NCI-H2171 (cell line): ENCODE measurements at places on chromosomes 16 and 17.

DNA sequence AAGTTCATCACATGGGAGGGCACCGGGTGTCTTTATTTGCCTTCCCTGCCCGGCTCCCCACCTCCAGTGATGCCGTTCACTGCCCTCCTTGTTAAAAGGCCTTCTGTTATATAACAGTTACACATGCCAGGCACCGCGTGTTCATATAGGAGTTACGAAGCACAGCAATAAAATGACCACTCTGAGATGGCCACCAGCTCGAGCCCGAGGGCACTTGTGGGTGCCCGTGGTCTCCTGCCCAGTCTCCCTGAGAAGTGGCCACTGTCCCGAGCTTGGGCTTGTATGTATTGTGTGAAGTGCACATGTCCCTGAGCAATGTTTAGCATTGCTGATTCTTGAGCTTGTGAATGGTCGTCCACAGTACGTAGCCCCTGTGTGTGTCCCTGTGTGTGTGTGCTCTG, 355.6 kb downstream of the SEC14L1 start:
- DNase-seq, result no peak

GRCh38 chr16:65429504-65430181, 307.8 kb upstream of the CDH11 start:
- DNase-seq, result no peak

DNA sequence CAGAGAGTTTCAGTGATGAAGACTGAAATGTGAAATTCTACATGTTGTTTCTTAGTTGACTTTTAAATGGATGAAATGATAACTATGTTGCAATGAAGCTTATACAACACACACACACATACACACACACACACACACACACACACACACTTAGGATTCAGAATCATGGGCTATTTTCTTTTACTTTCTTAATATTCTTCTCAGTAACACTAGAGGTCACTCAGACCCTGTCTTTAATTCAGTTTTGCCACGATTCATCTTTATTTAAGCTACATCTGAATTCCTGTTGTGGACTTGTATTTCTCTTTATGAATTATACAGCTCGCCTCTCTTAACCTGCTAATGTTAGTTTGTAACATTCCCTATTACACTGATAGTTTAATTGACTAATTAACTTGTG, 109.6 kb upstream of the GOT2 start:
- no peak for DNase-seq

GRCh38 chr16:55225972-55226542, 97.9 kb upstream of the IRX6 start:
- no peak for DNase-seq

DNA sequence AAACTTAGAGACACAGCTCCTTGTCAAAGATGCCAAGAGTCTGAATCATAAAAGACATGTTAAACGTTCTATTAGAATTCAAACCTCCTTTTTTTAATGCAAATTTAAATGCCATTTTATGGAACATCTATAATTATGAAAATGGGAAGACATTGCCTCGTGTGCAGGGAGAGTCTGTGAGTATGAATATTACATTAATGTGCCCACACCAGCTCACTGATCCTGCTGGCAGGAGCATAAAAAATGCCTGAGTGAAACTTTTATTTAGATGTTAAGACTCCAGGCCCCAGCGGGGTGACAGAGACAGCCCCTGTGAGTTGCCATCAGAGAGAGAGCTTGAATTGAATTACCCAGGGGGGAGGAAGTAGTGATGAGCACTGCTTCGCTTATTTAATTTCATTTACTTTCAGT, 84.8 kb downstream of the SNX11 start:
- DNase-seq, result no peak

DNA sequence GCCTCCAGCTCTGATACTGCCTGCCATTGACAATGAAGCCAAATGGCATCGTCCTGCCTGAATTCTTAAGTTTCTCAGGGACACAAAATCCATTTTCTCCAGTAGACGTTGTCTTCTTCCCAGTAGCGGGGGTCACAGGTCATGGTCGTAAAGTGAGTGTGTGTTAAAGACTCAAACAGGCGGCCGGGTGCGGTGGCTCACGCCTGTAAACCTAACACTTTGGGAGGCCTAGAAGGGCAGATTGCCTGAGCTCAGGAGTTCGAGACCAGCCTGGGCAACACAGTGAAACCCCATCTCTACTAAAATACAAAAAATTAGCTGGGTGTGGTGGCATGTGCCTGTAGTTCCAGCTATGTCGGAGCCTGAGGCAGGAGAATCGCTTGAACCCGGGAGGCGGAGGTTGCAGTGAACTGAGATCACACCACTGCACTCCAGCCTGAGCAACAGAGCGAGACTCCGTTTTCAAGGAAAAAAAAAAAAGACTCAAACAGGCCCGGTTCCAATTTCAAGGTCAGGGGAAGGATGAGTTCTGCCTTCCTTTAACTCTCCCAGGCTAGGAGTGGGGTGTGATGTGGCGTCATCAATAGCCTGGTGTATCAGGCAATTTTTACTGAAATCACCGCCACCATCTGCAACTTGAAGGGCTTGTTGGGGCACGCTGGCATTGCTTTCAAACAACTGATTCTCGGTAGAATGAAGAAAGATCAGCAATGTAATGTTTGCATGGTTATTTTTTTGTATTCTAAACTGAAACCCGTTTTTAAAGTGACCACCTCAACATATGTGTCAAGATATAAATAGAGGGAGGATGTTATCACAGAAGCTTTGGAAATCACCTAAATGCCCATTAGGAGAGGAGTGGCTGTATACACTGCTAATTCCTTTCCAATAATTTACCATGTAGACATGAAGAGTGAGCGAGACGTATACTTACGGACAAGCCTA, 91.0 kb downstream of the WSCD1 start:
- peak; percentile 80 for DNase-seq

DNA sequence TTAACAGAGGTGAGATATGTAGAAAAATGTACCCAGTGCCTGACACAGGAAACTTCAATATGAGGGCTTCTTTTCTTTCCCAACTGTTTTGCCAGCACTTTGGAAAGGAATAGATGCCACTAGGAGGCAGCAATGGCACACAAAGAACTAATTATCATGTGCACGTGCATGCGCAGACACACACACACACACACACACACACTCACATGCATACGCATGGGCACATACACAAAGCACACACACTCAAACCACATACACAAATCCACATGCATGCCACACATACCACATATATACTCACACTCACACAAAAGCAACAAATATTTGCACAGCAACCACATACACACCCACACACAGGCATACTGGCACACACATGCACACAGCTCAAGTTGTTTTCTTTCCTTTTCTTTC, 8.8 kb upstream of the CEP112 start:
- no peak for DNase-seq

DNA sequence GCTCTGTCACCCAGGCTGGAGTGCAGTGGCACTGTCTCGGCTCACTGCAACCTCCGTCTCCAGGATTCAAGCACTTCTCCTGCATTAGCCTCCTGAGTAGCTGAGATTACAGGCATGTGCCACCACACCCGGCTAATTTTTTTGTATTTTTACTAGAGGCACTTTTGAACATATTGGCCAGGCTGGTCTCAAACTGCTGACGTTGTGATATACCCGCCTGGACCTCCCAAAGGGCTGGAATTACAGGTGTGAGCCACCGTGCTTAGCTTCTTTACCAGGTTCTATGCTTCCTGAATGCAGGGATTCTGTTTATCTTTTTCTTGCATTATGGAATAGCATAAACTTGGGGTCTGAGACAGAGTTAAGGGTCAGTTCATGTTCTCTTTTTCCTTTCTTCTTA, 317.9 kb upstream of the RBFOX1 start:
- DNase-seq, result no peak

DNA sequence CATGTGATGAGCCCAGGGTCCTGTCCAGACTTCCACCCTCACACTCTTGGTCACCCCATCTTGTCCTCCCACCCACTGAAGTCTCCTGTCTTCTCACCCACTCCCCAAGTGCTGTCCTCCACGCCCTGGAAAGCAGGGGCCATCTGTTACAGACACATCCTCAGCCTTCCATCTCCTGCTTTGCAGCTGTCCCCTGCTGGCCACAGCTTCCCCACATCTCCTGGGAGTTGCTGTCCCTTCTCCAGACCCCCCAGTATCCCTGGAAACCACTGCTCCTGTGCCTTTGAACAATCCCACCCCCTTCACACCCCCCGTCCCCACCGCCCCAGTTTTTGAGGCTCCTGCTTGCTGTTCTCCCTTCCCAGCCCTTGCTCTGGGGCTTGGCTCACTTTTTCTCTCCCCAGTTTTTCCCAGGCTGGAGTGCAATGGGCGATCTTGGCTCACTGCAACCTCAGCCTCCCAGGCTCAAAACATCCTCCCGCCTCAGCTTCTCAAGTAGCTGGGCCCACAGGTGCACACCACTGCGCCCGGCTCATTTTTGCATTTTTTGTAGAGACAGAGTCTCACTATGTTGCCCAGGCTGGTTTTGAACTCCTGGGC, 30.4 kb upstream of the ZFP90 start:
- no peak for DNase-seq

- no peak for DNase-seq
These were observed 14.5 kb downstream of the ZFPM1 start for GRCh38 chr16:88467541-88467944.

- peak; percentile 9 for DNase-seq
These were observed 90.2 kb upstream of the ERCC4 start for GRCh38 chr16:13829697-13830299.

DNA sequence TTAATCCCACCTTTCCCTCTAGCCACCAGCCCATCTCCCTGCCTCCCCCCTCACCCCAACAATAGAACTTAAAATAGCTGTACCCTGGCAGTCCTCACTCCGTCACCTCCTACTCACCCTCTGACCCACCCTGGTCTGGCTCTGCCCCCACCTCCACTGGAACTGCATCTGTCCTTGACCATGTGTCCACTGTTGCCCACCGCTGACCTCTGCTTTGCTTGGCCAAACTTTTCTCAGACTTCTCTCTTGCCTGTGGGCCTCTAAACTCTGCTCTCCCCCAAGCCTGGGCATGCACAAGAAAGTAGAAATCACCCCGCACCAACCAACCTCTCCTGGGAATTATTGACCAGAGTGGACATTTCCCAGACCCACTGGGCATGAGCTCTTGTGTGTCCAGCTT, 169.8 kb downstream of the WSCD1 start:
- DNase-seq, result no peak

DNA sequence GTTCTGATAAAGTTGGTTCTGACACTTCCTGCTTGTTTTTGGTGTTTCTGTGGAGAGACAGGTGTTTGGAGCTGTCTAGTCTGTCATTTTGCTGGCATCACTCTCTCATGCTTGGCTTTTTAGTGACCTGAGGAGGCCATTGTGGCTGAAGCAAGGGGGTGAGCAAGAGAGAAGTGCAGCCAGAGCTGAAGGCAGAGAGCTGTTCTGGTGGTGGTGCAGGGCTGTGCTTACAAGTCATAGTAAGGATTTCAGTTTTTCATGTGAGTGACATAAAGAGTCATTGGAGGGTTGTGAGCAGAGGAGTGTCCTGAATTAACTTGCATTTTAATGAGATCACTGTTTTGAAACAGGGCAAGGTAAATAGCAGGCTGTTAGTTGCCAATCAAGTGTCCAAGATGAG, 97.5 kb downstream of the CHD9 start:
- DNase-seq, result no peak

DNA sequence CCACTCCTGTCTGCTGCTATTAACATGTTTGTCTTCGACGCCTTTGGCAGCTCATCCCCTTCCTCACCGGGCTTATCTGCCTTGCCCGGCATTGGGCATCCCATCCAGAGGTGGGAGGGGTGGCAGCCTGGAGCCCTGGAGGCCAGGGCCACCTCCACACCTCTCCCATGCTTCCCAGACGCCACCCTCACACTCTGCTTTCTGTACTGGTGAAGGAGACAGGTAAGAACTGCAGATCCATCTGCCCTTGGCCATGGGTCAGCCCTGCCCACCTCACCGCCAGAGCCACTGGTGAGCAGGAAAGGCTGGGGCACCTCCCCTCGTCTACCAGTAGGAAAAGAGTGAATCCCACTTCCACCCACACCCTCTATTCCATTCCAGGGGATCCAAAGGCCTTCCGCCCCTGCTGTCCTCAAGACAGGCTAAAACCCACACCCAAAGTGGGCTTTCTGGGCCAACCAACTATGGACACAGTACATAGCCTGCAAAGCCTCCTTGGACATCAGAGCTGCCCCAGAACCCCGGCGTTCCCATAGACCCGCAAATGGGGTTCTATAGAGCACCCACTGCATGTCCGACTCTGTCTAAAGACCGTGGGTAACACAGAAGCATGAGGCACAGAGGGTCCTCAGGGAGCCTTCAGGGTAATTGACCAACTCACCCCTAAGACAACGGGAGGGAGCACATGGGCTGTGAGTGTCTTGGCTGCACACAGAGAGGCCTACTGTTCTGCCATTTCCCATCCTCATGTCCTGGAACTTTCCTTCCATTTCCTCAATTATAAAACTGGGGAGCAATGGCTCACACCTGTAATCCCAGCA, 23.4 kb upstream of the RBFOX3 start:
- DNase-seq, result no peak

DNA sequence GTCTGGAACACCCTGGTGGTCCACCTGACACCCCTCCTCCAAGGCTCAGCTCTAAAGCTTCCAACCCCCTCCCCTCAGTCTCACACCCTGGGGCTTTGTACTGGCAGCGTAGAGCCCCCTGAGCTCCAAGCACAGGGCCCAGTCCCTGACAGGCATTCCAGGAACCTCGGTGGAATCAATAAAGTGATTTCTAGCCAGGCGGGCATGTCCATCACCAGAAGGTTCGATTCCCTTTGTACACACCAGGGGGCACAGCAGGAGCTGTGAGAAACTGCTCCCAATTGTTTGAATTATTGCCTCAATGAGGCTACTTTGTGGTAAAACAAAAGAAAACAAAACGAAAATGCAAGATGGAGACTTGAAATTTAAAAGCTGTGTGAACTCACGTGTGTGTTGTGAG, 51.8 kb downstream of the SMPD3 start:
- DNase-seq, result no peak

DNA sequence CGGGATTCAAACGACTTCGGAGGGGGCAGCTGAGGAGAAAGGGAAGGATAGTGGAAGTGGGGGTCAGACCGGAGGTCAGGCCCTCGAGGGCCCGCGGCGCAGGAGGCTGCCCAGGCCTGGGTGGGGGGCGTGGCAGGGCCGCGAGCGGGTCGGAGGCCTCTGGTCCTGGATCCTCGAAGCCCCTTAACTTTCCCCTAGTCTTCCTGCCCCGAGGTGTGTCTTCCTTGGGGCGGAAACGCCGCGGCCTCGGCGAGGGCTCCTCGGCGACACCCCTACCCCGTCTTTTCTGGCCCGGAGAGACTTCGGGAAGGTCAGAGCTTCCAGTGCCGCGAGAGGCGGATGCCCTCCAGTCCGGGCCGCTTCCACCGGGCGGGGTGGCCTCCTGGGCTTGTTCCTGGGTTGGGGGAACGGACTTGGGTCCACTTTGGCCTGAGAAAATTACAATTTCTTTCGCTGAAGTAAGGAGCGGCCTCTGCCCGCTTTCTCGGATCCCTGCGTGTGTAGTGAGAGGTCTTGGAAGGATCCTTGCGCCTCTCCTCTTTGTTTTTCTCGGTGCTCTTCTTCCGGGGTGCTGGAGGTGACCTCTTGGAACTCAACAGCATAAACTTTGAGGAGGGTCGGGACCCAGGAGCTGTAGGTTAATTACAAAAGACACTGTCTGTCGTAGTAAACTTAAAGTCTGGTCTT, 491 bp downstream of the IST1 start:
- DNase-seq, result no peak

- no peak for DNase-seq
These were observed 388 bp downstream of the RHBDL3 start for GRCh38 chr17:32266051-32266388.

- DNase-seq, result no peak
These were observed 8.6 kb downstream of the RPGRIP1L start for GRCh38 chr16:53695070-53695469.

GRCh38 chr17:82096709-82097183, 1.3 kb downstream of the FASN start:
- no peak for DNase-seq
